ENCODE measurements at places on chromosomes 1 and 21.
A peak's percentile ranks its signal among the peaks of the same experiment; 100 is the strongest.

- no peak for DNase-seq
Observed at GRCh38 chr1:99315305-99315704, 51.0 kb downstream of the PLPPR4 start.

DNA sequence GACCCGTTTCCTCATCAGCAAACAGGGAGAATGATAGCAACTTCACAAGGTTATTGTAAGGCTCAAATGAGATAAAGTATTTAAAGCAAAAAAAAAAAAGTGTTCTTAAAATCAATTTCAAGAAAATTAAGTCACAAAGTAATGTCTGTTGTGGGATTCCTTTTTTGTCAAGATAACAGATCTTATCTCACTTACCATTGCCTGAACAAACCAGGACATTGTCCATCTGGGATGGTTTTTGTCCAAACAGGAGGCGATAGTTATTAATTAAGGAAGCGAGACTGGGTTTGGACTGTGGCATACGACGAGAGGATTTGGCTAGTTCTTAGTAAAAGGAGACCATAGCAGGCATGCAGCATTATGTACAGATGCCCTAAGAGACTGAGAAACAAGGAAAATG, 458.4 kb downstream of the SMYD3 start:
- DNase-seq, result no peak

GRCh38 chr1:80305466-80305865, 1298.9 kb upstream of the ADGRL4 start:
- DNase-seq, result no peak

GRCh38 chr1:166166698-166167571, at the start of gene FAM78B:
Gene FAM78B, minus strand, starts transcription at chr1:166167001. Its CDS starts 753 bp downstream, at chr1:166166248.
- no peak for DNase-seq

- DNase-seq, result no peak
Observed at GRCh38 chr1:84803604-84804003, 89.4 kb downstream of the LPAR3 start.

DNA sequence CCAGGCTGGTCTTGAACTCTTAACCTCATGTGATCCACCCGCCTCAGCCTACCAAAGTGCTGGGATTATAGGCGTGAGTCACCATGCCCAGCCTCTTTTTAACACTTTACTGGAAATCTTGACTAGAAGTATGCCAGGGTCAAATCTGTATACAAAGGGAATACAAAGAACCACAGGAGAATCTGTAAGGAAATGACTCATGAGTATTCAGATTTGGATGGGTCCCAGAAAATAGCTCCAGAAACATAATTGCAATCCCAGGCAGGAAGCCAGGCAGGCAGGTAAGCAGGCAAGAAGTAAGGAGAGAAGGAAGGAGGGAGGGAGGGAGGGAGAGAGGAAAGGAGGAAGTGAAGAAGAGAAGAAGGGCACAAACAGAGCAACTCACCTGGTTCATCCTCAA, 22.8 kb upstream of the TIAM1 start:
- DNase-seq, result no peak

DNA sequence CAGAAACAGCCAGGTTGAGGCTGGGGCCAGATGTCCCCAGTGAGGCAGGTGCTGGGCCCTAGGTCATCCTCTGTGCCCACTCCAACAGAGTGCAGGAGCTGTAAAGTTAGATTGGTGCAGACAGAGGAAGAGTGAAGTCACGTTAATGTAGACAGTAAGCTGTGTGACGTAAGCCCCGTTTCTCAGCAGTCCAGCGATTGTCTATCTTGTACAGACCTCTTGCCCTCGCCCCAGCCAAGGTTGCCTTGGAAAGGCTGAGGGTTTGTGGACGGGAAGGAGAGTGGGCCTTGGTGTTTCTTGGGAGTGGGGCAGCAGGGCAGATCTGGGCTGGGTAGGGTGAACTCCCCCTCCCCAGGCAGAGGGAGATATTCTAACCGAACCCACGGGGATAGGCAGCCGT, 13.5 kb downstream of the FAAH start:
- no peak for DNase-seq

GRCh38 chr1:32336963-32337675, 1.1 kb upstream of the MARCKSL1 start:
- no peak for DNase-seq

DNA sequence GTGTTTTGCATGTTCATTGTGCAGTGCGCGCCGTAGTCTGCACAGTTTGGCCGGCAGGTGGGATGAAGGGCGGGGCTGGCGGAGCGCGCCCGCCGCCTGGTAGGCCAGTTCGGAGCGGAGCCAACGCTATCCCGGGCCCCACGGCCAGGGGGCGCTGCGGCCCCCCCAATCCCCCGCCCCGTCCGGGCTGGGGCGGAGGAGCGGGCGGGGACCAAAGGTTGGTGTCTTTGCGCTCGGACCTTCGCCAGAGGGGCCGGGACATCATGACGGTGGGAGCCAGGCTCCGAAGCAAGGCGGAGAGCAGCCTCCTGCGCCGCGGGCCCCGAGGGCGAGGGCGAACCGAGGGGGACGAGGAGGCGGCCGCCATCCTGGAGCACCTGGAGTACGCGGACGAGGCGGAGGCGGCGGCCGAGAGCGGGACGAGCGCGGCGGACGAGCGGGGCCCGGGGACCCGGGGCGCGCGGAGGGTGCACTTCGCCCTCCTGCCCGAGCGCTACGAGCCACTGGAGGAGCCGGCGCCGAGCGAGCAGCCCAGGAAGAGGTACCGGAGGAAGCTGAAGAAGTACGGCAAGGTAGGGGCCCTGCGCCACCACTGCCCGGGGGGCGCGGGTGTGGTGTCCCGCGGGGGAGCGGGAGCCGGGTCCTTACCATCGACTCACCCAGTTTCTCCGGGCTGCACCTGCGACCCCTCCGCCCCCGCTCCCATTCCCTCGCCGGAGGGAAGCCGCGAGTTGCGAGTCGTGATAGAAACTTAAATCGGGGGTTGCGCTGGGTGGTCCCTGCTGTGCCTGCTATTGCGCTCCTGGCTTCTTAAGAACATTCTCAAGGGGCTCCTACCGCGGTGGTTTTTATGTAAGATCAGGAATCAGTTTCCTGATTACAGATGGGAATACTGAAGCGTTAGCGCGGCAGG, at the start of gene C1orf115:
Gene C1orf115 (plus strand): TSS at position 224 of the 913 bp plus-strand sequence. CDS start 40 bp downstream, at position 264.
- peak; percentile 24 for DNase-seq

- DNase-seq, result no peak
Observed at GRCh38 chr21:31957631-31958030, 84.8 kb downstream of the HUNK start.

DNA sequence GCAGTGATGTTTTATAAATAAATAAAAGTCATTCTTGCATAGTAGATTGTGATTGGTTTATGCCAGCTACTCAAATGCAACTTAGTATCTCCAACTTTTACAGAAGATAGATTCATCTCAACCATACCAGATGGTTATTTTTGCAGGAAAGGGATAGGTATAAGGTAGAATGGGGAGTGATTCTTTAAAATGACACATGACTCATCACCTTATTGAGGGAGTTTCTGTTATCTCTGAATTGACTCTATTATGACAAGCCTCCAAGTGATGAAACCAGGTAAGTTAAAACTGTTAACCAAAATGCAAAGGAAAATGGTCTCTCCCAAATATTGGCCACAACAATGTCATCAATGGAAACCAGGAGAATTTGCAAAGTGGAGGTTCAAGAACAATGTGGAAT, 54.5 kb downstream of the PTPRC start:
- no peak for DNase-seq

GRCh38 chr1:190688096-190688495, 210.4 kb upstream of the BRINP3 start:
- no peak for DNase-seq

DNA sequence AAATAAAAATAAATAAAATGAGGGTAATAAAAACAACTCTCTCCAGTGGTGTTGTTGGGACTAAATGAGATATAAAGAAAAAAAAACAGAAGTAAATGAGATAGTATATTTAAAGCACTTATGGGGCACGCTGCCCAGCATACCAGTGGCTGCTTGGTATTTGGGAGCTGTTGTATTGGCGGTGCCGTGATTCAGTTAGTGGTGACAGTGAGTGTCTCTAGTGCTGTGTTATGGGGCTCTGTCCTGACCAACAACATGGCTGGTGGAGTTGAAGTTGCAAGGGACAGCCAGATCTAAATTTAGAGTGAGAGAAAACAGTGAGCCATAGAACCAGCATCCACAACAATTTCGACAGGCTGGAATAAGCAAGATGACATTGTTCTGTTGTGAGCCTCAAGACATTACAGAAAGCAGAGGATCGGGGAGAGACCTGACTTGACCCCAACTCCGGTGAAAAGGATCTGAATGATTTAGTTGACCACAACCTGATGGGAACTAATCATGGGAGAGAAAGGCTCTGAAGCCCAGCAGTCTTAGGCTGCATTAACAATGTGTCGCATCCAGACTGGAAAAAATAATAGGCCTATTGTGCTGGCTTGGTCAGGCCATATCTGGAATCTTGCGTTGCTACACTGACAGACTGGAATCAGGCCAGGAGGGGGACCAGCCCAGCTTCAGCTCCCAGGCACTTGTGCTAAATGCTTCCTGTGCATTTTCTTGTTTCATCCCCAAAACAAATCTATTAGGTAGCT, 2.4 kb upstream of the MFSD2A start:
- DNase-seq, result no peak

DNA sequence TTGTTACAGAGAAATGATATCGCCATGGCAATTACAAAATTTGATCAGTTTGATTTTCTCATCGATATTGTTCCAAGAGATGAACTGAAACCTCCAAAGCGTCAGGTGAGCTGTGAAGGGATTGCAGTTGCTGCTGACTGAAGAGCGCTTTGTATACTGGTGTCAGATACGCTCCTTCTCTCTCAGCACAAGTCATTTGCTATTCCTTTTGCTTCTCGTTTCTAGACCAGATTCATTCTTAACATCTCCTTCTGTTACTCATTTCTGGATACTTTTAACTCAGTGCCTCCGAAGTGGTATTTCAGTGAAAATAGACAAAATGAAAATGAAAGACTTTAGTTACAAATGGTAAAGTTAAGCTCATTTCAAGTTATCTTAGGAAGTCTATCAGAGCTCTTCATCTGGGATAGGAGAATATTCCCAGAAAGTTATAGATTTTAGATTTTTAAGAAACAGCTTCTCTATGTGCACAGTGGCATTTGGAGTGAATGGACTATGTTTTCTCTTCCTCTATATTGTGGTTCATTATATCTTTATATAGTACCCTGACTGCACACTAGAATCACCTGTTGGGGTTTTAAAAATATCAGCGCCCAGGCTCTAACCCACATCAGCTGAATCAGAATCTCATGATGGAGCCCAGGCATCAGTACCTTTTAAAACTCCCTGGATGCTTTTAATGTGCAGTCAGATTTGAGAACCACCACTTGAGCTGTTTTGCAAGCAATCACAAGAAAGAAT, 30.3 kb upstream of the KCNQ4 start:
- no peak for DNase-seq

GRCh38 chr1:69932760-69933159, 272.6 kb downstream of the LRRC40 start:
- DNase-seq, result no peak

- no peak for DNase-seq
Observed at GRCh38 chr21:25907573-25908275, 173.0 kb downstream of the GABPA start.

GRCh38 chr1:33261344-33261743, 5.1 kb downstream of the ZNF362 start:
- no peak for DNase-seq

GRCh38 chr1:243433737-243434370, 178.0 kb downstream of the SDCCAG8 start:
- no peak for DNase-seq

DNA sequence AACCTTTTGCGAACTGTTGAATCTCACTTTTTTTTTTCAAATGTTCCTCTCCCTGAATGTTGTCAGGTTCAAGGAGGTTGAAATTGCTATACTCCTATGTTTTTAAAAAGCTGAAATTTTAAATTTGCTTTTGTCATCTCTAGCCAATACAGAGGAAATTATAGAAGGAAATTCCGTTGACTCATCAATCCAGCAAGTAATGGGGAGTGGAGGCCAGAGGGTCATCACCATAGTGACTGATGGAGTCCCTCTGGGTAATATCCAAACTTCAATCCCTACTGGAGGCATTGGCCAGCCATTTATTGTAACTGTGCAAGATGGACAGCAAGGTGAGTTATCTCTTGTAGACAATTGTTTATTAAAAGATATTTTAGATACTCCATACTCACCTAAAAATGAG, 36.3 kb downstream of the GABPB2 start:
- DNase-seq, result no peak

DNA sequence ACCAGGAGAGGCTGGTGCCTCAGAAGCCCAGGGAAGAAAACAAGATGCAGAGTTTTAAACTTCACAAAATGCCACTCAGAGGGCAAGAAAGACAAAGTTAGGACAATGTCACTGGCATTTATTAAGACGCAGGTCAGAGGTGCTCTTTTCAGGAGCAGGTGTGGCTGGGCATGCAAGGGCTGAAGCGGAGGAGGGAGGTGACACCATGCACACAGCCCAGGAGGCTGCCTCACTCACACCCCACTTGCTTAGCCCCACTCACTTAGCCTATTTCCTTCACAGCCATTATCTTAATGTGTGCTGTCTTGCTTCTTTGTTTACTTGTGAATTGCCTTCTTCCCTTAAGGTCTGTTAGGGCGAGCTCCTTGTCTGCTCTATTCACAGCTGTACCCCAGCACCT, 17.2 kb downstream of the HIVEP3 start:
- DNase-seq, result no peak

DNA sequence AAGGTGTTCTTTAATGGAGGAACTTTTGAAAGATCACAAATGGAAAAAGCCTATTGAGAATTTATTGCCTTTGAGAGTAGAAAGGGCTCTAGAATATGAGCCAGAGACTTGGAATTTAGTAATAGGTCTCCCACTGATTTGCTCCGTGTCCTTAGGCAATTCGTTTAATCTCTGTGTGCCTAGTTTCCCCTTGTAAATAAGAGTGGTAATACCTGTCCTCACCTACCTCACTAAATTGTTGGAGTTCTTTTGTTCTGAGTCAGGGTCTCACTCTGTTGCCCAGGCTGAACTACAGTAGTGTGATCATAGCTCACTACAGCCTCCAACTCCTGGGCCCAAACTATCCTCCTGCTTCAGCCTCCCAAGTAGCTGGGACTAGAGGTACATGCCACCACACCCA, 15.0 kb upstream of the TEKT2 start:
- no peak for DNase-seq

DNA sequence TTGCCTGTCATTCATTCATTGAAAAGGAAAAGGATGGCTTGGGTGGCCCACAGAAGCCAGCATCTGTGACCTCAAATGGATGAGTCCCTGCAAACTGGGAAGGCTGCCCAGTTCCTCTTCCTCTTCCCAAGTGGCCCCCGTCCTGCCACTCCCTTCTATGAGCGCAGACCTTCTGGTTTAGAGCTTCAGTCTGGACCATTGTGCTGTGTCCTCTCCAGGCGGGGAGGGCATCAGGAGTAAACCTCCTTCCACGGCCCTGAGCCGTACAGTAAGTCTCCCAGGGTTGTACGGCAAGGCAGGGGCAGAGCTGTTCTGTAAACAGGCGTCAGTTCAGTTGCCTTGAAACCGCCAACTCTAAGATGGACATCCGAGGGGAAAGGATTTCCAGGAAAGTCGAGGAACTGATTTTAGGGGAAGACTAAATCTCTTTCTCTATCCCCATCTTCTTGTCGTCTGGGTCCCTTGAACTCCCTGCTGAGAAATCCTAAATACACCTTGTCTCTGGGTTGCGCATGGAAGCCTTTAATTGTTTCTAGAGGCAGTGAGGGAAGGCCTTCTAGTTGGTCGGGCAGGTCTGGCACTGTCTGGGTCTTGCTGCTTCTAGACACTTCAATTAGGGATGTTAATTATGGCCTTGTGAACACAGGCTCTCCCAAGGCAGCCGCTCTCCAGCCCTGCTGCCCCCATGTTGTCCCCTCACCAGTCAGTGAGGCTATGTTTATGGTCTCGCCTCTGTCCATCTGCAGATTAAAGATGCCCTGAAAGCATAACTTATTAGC, 22.1 kb downstream of the SOX13 start:
- no peak for DNase-seq

- DNase-seq, result no peak
Observed at GRCh38 chr1:172566196-172566997, 33.4 kb downstream of the SUCO start.

GRCh38 chr1:47781171-47781959, 215.8 kb downstream of the TRABD2B start:
- no peak for DNase-seq
